NCI-H1092 treated with DMSO at 0.1 percent for 48 hours (cell line): ENCODE measurements at places on chromosomes 4 and X.

- DNase-seq, result no peak
Observed at GRCh38 chr4:176814770-176815169, 22.0 kb upstream of the VEGFC start.

DNA sequence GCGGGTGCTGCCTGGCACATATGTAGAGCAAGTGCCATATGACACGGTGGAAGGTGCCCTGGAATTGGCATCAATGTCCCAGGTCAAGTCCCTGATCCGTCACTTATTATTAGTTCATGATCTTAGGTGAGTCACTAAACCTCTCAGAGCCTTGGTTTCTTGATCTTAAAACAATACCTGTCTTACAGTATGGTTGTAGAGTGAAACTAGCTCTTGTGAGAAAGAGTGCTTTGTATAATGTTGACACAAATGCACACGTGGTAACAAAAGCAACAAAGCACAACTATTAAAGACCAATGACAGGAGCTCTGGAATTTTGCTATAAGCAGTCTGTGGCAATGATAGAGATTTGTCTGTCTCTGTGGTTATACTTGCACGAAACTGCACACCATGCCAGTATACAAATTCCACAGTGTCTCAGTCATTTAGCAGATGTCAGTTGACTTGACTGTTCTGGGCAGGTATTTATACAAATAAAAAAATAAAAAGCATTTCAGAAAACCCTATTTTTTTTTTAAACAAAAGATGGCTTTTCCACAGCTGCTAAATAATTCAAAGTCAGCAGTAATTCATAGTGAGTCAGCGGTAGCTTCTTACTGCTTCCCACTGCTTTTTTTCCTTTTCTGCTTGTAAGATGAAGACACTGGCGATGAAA lies 19.7 kb upstream of the ACSL1 start:
- DNase-seq, result no peak

DNA sequence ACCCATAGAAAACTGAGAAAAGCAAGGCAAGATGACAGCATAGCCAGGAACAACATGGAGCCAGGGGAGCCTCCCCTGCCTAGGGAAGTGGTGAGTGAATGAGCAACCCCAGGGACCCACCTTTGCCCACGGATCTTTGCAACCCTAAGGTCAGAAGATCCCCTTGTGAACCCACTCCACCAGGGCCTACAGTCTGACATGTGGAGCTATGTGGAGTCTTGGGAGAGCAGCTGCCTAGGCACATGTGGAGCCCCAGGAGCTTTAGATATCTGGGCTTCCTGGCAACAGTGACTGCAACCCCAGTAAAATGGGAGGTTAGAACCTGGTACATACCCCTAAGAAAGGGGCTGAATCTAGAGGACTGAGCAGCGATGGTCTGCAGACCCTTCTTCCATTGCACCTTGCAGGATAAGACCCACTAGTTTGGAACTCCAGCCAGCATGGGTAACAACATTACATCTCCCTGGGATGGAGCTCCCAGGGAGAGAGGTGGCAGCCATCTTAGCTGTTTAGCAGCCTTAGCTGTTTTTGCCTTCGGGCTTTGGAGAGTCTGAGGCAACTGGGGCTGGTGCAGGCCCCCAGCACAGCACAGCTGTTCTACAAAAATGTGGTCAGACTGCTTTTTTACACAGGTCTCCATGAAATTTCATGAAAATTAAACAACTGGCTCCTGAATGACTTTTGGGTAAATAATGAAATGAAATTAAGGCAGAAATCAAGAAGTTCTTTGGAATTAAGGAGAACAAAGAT lies 104.7 kb upstream of the TRIM2 start:
- DNase-seq, result no peak

DNA sequence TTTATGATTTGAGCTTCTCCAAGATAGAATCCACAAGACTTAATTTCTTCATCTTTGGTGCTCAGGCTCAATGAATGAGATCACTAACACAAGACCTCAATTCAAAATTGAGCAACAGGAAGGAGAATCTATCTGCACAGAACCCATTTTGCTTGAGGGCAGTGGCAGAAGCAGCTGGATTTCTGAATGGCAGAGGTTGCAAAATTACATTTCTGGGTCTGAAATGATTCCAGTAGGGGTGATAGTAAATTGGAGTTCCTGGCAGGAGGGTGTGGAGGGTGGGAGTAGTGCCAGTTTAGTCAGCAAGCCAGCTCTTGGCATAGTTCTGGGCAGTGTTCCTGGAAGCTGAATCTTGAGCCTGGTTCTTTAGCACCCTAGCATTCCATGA lies 281.1 kb downstream of the SLC7A11 start:
- DNase-seq, result no peak

DNA sequence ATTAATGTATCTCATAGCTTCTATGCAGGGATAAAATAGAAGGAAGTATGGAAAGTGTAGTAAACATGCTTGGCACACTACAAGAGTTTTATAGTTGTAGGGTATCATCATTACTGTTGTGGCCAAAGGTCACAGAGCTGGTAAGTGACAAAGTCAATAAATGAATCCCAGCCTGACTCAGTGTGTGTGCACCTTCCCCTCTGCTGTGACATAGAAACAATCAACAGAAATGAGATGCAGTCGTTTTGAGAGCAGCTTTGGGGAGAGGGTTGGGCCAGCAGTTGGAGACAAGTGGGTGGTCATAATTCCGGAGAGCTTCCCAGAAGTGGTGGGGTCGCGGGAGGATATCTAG lies 82.4 kb upstream of the RBPJ start:
- DNase-seq, result no peak

DNA sequence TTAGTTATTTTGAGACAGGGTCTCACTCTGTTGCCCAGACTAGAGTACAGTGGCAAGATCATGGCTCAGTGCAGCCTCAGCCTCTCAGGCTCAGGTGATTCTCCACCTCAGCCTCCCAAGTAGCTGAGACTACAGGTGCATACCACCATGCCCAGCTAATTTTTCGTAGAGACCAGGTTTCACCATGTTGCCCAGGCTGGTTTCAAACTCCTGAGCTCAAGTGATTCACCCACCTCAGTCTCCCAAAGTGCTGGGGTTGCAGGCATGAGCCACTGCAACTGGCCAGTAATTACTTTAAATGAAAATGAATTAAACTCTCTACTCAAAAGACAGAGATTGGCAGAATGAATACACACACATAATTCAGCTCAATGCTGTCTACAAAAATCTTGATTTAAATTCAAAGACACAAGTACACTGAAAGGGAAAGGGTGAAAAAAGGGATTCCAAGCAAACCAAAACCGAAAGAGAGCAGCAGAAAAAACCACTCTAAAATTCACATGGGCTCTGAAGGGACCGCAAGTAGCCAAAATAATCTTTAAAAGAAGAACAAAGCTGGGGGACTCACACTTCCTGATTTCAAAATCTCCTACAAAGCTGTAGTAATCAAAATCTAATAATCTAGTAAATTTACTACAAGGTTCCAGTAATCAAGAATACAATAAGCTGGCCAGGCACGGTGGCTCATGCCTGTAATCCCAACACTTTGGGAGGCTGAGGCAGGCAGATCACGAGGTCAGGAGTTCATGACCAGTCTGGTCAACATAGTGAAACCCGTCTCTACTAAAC lies 11.8 kb upstream of the SPON2 start:
- DNase-seq, result no peak

GRCh38 chrX:129540722-129541184 lies 694 bp downstream of the OCRL start:
- DNase-seq, result no peak

- DNase-seq, result no peak
Observed at GRCh38 chr4:92333016-92333415, 29.2 kb downstream of the GRID2 start.

- no peak for DNase-seq
Observed at GRCh38 chr4:152211936-152212653, 323.8 kb downstream of the FBXW7 start.

DNA sequence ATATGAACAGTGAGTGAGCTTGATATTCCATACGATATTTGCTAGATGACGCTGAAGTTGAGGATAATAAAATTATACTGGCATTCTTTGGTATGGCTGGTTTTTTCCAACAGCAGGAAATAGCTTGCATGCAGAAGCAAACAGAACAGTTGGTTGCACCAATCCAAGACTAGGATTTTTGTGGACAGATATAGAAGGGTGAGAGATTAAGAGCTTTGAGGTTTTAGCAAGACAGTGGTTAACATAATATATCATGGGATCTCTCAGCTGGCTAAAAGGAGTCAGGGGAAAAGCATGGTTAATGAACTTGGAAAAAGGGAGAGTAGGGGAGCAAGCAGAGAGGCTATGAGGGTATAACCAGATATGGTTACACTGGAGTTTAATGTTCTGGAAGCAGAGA lies 127.9 kb downstream of the DHX15 start:
- no peak for DNase-seq

GRCh38 chr4:34108391-34108790 lies 2135.9 kb downstream of the ARAP2 start:
- DNase-seq, result no peak

GRCh38 chrX:130786030-130786429 lies 117.0 kb downstream of the ENOX2 start:
- no peak for DNase-seq

DNA sequence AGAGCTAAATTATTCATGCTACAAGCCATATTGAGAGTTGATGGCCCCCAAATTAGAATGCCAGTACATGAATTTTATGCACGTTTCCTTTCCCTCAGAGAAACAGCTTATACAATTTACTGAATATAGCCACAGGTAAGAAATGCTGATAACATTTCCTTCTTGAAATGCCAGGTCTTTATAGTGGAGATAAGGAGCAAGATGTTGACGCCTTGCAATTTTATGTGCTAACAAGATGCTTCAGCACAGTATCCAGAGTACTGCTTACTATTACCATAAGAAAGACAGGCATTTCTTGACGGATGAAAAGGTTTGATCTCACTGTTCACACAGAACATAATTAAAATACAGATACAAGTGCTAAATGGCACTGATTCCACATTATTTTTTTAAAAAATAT lies 223.2 kb upstream of the CTSO start:
- DNase-seq, result no peak

GRCh38 chr4:175418516-175418915 lies 393.5 kb downstream of the GPM6A start:
- DNase-seq, result no peak

- no peak for DNase-seq
Observed at GRCh38 chrX:27679281-27679680, 89.1 kb downstream of the DCAF8L2 start.

DNA sequence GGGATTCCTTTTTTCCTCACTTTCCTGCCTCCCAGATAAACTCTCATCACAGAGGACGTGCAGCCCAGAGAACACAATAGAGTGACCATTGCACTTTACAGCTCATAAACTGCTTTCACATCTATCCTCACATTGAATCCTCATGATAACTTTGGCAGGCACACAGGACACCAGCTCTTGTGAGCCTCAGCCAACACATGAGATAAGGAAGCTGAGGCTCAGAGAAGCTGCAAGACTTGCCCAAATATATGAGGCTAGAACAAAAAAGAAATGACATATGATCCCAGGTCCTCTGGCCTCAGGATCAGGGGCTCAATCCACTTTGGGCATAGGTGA lies 85.0 kb upstream of the CPEB2 start:
- DNase-seq, result no peak

- no peak for DNase-seq
Observed at GRCh38 chr4:109171070-109171469, 131.4 kb downstream of the COL25A1 start.

DNA sequence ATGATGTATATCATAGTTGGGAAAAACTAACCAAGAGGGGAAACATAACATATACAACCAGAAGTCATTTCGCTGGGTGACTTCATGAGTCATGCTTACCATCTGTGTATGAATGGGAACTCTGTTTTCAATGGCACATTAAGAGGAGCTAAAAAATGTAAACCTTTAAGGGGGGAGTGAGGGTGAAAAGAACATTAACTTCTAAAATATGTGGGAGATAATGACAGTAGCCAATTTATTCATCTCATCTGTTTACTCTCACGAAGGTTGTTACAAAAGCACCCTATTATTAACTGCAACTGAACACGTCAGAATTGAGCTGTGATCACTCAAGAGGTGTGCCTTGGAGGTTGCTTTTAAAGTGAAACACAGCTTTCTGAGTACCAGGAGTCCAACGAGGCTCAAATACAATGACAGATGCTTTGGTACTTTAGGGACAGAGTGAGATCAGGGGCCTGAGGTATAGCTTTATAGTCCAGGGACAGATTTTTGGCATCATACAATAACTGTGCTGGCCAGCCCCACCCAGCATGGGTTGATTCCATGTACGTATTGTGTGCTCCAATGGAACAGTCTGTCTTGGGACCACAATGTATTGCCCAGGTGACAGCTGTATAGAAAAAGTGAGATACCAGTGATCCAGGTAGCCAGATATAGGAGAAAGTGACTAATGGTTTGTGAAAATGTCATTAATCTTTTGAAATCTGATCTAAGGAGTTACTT lies 107.3 kb downstream of the AMMECR1 start:
- DNase-seq, result peak; percentile 5

DNA sequence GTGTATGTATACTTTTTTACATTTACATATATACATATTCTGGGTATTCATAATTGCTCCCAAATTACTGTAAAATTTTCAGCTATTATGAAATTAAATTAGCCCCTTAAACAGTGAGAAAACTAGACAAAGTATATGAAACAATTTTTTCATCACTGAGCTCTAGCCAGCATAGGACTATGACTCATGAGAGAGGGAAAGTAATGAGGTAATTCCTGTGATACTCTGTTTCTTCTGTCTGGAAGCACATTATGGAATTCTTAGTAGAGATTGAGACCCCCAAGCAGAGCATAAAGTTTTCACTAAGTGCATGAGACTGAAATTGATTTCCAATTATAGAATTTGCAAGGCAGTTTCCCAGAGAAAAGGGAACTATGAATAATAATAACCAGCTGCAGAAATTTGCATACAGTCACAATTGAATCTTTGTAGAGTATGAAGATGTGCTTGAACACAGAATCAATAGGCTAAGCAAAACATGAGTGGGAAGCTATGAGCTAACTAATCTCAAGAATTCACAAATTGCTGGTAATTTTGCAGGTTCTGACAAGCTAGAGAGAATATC lies 779.3 kb downstream of the ARAP2 start:
- no peak for DNase-seq

DNA sequence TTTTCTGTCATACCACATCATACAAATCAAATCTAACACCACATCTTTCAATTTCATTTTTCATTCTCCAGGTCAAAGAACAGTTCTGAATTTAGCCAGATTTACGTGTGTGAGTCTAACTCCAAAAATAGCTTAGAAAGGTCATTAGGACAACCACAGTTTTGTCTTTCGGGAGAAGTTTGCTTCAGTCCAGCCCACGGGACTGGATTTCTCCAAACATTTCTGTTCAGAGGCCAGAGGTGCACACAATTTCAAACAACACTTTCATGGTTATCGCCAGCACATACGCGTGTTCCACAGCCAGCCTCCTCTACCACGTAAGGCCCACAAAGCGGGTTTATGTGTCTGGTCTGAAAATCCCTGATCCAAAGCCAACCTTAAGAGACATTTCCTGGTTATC lies 65.9 kb downstream of the VEGFC start:
- no peak for DNase-seq

GRCh38 chrX:13014111-13015096 lies 30.0 kb downstream of the FAM9C start:
- no peak for DNase-seq

- DNase-seq, result no peak
Observed at GRCh38 chr4:25358515-25359275, 18.4 kb upstream of the ANAPC4 start.
